Cardiac muscle cell (in vitro differentiated cells and primary cell): ENCODE measurements at places on chromosomes 6 and 20. TPM values are rescaled to one million over a fixed set of nuclear protein-coding genes. Genes with fewer than 3 reads are reported as not detected.

The MRAP2 gene
- 8.7 and 14.6 TPM in 2 replicates for total RNA-seq

The PNPLA1 gene
- total RNA-seq = not detected in 2 replicates

The PSORS1C1 gene
- total RNA-seq = not detected in 2 replicates

The VNN1 gene
- total RNA-seq = not detected in 2 replicates

The HACE1 gene
- 19.7 and 42.6 TPM in 2 replicates for total RNA-seq

The HSPA1L gene
- total RNA-seq = 1.6 and 3.1 TPM in 2 replicates

The TRAPPC3L gene
- total RNA-seq = not detected in 2 replicates

The UBD gene
- not detected in 2 replicates for total RNA-seq

The OR2H1 gene
- not detected in 2 replicates for total RNA-seq

The THBS2 gene
- total RNA-seq = 0.06 and 0.07 TPM in 2 replicates

The PKIB gene
- 51.0 and 69.1 TPM in 2 replicates for total RNA-seq

The SLC17A1 gene
- not detected in 2 replicates for total RNA-seq

The RBBP8NL gene
- total RNA-seq = not detected in 2 replicates

DNA sequence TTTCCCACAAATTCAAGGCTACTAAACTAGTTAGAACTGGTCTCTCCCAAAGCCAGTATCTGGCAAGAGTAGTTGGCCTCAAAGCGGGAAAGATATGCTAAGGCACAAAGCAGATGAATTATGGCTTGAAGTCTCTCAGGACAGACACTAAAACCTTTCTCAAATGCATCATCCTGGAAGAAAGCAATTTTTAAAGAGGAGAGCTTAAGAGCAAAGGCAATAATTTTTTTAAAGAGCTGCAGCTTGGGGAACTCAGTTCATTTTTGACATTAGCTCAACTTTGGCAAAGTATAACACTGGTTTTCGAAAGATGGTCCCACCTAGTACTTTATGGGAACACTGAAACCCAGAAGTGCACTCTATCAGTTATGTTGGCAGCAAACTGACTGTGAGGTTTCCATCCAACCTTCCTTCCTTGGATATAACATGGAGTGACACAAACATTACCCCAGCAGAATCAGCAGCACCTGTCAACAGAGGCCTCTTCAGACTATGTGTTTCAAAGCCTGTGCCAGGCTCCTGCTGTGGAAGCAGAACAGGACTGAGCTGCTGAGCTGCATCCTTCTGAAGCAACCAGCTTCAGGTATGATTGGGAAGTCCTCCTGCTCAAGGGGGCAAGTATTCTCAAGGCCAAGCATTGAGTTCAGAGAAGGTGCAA is 852.3 kb upstream of the HS3ST5 start:
- no peak for DNase-seq

DNA sequence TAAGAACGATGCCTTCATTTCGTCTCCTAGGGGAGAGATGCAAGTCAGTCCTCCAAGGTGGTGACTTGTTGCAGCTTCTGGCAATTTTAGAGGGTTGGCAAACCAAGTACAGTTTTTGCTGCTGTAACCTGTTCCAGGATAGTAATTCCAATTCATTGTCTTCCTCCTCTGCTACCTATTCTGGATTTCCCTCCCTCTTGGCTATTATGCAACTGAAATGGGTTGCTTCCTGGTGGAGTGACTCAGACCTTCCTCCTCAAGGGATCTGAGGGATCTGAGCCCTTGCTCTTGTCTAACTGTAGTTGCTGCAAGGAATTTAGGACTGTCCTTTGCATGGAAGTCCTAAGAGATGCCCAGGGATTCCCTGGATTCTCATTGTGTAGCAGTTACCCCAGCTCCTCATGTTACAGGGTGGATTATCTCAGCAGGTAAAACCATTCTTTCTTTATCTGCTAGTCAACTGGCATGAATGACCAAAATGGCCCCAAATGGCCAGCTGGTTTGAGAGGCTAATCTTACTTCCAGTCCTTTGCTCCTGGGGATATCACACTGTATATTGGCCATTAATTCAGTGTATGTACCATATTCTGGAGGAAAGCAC is 17.6 kb upstream of the ELMO2 start:
- peak; percentile 40 for DNase-seq

- DNase-seq = no peak
These were observed 27.7 kb downstream of the CDS2 start for GRCh38 chr20:5154543-5154925.

DNA sequence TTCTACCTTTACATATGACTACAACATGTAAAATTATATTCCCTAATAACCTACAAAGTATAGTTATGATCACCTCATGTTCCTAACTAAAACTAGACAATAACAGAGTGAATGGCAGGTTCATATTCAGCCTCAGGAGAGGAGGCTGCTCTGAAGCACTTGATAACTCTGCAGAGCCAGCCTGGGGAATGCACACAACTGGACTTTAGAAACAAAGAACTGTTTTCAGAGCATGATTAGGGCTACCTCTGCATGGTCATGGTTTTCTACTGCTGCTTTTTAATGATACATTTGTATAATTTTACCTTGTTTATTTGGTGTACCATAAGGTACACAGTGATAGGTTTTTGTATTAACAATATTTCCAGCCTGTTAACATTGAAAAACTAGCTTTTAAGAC is 50.3 kb downstream of the TRPC4AP start:
- peak; percentile 25 for DNase-seq

GRCh38 chr6:161844804-161845203 is 570.9 kb upstream of the AGPAT4 start:
- no peak for DNase-seq

GRCh38 chr20:40319741-40320516 is 369.1 kb downstream of the MAFB start:
- peak; percentile 14 for DNase-seq

DNA sequence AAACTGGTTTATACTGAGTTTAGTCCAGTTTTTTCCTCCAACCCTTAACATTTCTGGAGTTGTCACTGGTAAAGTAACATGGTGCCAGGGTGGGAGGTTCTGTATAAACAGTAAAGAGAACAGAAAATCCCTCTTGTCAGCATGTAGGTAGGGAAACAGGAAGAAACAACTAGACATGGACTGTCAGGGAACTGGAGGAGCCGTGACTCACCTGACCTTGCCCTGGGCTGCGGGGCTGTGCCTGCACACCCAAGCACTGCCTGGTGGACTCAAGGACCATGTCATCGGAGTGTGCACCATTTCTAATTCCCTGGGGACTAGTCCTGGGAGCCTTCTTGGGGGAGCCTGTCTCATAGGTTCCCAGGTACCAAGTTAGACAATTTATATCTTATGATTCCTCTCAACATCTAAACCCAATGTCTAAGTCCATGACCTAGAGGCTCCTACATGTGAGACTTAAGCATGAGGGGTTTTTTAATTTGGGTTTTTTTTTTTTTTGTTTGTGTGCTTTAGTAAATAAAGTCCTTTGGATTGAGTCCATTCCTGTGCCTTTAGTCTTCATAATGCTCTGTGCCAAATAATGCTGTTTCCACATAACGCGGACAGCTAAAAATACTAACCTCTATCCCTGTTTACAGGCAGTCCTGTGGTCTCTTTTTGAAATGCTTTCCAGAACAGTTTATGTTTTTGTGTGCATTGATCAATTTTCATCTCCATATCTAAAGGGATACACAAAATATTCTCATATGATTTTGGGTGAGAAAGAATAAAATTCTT is 136.9 kb upstream of the SUPT3H start:
- no peak for DNase-seq

GRCh38 chr6:44567406-44567805 is 179.9 kb downstream of the CDC5L start:
- no peak for DNase-seq

DNA sequence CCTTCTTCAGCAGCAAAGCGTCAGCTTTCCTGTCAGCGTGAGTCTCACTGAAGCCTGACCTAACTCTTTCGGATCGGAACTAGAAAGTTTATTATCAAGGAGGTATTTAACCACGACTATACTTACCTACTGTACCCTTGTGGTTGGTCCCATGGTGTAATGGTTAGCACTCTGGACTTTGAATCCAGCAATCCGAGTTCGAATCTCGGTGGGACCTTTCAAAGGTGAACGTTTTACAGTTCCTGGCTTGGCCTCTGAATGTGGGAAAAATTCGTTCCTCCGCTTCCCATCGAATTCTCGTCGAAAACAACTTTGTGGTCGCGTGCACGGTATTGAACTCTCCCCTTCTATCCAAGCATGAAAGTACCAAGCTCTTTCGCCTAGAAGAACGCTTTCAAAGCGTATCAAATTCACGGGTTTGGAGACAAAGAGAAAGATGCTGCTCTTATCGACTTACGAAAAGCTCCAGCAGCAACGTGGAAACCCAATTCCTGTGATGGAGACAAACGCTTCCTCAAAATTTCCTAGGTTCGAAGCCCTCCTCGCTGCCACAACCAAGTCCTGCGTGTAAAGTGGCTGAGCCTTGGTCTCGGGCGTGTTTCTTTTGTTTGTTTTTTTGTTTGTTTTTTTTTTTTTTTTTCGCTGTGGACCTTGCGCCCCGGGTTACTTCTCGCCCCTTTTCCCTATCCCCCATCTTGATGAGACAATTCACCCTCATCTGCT is 63.7 kb downstream of the GPX5 start:
- peak; percentile 70 for DNase-seq

DNA sequence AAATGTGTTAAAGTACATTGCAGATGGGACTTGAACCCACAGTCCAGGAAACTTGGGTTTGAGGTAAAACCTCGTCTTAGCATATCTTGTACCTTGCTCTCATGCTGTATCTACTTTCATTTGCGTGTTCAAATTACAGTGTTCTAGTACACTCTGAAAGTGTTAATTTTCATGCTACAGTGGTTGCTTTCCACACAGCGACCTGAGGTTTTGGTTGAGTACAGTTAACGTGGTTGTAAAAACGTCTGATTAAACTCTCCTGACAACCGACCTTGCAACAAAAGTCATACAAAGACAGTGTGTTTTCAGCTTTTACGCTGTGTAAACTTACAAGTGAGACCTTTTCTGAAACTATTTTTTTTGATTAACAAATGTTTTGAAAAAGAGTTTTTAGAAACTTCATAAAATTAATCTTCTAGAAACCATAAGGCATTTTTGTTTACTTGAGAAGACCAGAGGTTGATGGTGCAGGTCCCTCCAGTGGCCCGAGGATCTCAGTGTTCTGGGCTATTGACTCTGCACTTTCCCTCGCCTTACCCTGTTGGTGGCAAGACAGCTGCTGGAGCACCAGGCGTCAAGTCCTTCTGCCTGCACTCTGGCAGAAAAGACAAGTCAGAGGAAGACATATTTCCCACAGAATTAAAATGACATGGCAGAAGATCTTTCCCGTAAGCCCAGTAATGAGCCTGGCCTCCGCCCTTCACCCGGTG is 334.0 kb downstream of the THBS2 start:
- DNase-seq = no peak

DNA sequence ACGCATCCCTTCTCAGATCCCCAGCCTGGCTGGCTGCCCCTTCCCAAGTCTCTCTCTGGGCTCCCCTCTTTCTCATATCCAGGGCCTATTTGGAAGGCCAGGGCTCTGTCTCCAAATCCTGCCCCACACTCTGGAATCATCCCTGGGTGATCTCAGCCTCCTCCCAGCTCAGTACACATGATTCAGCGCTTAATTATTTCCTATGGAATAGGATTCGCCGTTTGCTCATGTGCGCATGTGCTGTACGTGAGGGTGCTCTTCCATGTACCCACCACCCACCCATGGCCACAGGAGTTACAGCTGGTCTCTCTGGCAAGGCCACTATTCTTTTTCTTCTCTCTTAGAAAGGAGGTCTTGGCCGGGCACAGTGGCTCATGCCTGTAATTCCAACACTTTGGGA is 81.7 kb upstream of the FOXP4 start:
- DNase-seq = peak; percentile 64

GRCh38 chr6:165846123-165846966 is 183.3 kb upstream of the PDE10A start:
- no peak for DNase-seq

GRCh38 chr6:17204533-17204932 is 76.6 kb upstream of the RBM24 start:
- no peak for DNase-seq

DNA sequence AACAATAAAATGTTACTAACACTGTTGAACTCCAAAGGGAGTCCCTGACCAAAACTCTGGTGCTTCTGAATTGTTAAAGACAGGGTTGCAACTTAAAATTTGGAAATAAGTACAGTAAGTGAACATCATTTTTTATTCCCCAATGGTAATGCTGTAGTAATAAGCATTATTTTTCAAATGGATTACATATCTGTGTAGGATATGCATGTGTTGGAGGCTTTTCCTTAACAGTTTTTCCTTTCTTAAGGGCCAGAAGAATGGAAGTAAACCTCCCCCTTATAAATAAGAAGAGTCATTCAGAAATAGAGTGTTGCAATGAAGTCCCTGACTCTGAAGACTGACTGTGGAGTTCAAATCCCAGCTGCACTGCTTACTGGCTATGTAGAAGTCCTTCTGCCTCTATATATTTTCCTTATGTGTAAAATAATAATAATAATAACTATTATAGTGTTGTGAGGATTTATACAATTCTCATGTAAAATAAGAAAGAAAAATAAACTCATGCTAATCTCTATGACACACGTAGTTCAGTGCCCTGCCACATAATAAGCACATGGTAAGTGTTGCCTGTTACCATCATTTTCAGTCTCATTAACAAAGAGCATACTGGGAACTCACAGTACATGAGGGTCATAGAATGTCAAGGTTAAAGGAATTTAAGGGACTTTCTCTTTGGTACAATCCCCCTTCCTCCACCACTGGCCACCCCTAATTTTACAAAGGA is 129.8 kb upstream of the SMLR1 start:
- DNase-seq = peak; percentile 17

GRCh38 chr6:1400126-1400850 is 10.9 kb downstream of the FOXF2 start:
- no peak for DNase-seq

GRCh38 chr20:1895674-1896483 is 672 bp downstream of the SIRPA start:
- no peak for DNase-seq

- DNase-seq = no peak
These were observed 10.9 kb upstream of the E2F1 start for GRCh38 chr20:33697129-33697528.

DNA sequence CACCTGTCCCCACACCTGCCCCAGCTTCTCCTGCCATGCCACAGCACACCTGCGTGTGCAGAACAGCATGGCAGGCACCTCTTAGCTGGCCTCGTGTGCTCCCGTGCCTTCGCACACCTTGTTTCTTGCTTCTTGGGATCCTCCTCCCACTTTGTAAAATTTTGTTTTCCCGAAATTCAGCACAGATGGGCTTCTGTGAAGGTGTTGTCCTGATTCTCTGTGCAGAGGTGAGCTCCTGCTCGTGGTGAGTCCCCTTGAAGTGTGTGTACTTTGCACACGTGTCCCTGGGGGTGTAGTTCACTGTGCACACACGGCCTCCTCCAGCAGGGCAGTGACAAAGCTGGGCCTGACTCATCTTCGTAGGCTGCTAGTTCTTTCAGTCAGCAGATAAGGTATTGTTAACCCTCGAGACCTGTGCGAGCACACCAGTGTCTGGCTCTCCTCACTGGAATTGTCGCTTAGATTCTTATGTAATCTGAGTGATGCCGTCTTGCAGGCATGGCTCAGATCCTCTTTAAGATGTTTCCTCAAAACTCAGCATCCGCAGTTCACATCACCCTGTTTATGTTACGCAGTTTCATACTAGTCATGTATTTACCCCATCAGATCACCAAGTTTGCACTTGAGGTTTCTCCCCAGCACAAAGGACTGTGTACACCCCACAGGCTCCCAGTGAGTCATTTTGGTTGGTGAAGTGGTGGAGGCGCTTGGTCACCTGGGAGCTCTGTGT is 77.7 kb downstream of the CDYL start:
- no peak for DNase-seq

GRCh38 chr6:88899569-88900316 is 63.7 kb downstream of the RNGTT start:
- no peak for DNase-seq

- DNase-seq = no peak
These were observed 64.3 kb downstream of the MKKS start for GRCh38 chr20:10369723-10370090.

GRCh38 chr20:59813126-59813947 is 120.1 kb downstream of the SYCP2 start:
- no peak for DNase-seq
